NCI-H1105 treated with DMSO at 0.1 percent for 48 hours (cell line): ENCODE measurements at places on chromosomes 12 and 14.

GRCh38 chr14:91910196-91910595 lies 37.3 kb downstream of the FBLN5 start:
- no peak for DNase-seq

DNA sequence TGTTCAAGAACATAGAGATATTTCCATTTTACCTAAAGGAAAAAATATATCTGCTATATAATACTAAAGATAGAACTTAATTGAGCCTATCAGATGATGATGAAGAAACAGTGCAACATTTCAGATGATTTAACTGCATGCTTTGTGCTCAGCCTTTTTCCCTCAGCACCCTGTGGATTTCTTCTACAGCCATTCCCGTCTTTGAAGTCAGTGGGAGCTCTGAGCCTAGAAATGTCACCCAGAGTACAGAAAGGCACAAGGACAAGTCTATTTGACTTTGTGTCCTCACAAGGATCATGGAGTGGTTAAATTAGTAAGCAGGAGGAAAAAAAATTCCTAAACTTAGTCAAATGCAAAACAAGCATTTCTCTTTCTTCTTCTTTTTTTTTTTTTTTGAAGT lies 994.0 kb upstream of the FLRT2 start:
- no peak for DNase-seq

- DNase-seq: no peak
These were observed 12.1 kb upstream of the BMP4 start for GRCh38 chr14:53968726-53969125.

DNA sequence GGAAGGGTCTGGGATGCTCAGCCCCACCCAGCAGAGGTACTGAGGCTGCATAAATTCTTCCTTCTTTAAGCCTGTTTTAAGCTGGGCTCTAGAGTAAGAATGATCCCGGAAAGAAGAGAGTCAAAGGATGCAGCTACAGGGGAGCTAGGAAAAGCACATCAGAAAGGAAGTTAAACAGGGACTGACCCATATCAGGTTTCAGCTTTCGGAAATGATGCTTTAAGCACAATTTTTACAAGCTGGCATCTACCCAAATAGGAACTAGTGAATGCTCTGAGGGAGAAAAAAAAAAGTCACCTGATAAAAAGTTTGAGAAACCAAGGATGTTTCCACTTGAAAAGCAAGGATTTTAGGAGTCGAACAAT lies 22.0 kb downstream of the TSPAN8 start:
- DNase-seq: peak; percentile 15

- DNase-seq: peak; percentile 74
These were observed 37.9 kb downstream of the PITPNM2 start for GRCh38 chr12:123113026-123113425.

- DNase-seq: no peak
These were observed 73.5 kb upstream of the FICD start for GRCh38 chr12:108441549-108441948.

DNA sequence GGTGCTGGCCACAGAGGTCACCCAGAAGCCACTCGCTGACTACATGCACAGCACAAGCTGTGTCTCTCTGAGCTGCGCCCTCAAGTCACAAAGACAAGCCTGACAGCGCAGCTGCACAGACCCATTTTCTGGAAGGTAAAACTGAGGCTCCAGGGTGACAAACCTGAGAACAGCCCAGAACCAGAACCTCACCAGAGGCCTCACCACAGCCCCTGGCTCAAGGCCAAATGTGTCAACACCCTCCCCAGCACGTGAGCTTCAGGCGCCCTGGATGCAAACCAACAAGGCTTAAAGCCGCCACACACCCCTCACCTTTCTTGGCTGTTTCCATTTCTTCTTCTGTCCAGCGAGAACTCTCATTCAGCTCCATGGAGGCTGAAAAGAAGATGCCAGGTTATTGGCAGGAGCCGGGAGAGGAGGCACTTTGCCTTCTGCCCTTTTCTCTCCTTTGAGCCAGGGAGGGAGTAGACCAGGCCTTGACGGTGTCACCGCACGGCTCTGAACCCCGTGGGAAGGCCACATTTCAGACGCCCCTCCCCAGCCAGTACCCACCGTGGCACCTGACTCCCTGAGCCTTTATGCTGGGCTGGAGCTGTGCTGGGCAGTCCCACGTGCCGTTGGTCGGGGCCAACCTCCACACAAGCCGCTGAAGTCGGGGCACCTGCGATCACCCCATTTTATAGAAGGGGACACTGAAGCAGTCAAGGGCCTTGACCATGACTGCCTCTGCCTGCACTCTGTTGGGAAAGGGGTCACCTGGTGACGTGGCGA lies 103.1 kb downstream of the RFLNA start:
- no peak for DNase-seq

DNA sequence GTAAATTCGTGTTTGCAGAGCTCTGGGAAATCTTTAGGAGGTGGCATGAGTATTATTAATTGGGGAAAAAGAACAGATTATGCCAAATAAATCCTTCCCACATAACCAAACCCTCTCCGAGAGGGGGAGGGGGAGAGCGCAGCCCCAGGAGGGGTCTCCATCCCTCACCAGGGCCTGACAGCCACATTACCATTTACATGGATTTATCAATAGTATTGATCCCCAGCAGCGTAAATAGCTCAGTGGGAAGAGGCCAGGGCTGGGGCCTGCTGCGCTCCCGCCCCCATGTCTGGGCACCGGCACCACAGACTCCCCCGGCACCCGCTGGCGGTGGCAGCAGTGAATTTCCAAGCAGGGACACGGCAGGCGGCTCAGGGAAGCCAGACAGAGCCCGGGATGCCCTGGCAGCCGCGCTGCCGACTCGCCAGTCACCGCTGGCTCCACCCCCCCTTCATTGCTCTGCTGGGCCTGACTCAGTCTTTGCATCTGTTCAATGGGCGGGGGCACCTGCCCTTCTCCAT lies 2.4 kb downstream of the NCOR2 start:
- no peak for DNase-seq

DNA sequence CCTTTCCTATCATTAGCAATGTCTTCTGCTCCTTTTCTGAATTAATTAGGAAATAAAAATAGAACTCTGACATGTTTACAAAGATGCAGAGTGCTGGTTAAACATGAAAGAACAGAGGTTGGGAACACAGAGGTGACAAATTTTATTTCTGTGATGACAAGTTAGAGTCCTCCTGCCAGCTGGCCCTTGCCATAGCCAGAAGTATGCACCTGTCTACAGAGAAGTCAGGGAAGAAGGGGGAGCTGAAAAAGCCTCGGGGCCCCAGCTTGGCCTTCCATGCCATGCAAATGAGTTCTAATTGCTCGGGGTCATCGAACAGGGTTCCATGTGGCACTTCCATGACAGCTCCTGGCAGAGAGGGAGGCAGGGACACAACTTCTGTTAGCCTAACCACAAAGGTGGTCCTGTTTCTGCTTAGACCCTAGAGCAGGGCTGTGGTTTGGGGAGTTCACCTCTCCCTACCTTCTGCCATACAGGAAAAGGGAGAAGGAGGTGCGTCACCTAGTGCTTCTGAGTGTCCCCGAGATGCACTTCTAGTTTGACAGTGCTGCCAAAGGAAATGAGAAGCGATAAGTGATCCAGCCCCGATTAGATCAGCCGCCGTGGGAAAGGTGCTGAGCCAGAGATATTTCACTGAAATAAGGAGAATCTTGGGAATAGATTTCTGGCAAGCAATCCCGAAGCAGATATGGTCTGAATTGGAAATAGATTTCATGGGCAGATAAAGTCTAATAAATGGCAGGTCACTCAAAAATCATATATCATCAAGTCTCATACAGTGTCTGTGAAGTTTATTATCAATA lies 155.8 kb upstream of the FOXN3 start:
- DNase-seq: peak; percentile 16

GRCh38 chr14:71586131-71586897 lies 345.9 kb upstream of the RGS6 start:
- peak; percentile 56 for DNase-seq

DNA sequence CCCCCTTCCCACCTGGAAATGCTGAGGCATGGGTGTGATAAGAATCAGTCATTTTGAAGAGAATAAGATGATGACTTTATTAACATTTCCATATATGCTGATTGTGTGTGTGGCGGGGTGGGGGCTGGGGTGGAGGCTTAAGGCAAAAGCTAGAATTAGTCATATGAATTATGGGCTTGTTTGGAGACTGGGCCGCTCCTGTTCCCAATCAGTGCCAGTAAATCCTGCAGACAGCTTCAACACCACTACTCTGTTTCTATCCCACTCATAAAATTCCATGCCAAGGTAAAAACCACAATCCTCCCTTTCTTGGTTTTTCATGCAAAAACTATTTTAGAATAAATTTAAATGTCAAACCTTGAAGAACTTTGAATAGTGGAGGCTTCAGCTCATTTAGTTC lies 29.9 kb upstream of the SLC38A2 start:
- no peak for DNase-seq

- DNase-seq: no peak
These were observed 256.4 kb downstream of the NUAK1 start for GRCh38 chr12:105882404-105882803.

DNA sequence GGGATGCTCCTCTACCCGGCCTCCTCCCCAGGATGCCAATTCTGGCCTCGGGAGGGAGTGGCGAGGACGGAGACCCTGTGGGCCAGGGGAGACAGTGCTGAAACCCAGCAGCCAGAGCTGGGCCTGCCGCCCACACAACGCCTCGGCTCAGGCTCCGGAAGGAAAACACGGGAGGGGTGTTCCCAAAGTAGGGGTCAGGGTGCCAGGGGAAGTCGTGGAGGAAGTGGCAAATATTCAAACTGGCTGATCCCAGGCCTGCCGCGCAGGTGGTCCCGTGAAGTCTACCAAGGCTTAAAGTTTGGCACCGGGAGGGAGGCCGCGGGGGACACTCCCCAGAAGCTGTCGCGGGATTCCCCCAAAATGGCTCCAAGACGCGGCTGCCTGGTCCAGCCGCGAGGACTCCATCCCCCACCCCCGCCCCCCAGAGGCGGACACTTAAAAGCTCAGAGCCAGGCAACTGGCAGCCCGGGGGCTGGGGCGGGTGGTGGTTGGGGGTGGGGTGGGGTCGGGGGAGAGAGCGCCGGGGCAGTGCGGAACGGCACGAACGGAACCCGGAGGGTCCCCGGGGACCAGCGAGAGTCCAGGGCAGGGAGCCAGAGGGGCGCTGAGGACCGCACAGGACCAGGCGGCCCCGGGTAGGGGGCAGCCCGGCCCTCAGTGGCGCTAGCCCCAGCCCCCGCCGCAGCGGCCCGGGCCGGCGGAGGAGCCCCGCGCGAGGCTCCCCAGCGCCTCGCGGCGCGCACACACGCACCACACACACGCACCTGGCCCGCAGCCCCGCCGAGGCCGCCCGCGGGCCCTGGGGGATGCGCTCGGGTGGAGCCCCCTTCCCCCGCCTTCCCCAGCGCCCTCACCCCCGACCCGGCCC lies 20.0 kb downstream of the BEGAIN start:
- DNase-seq: no peak

DNA sequence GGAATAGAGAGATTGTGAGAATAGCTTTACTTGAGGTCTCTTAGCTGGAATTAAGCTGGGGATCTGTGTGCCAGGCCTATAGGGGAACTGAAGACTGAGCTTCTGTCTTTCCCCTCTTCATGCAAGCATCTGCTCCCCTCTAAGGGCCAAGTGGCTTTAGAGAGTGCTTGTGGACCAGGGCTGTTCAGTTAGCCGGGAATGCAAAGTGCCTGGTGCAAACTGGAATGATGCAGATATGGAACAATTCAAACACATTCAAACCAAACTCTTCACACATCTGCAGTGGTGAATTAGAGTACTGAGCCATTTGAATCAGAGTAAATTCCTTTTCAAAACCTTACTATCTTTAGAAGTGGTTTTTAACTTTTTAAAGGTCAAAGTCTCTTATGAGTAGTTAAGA lies 99.0 kb downstream of the LIN7A start:
- peak; percentile 36 for DNase-seq

GRCh38 chr14:95442016-95442632 lies 74.3 kb downstream of the SYNE3 start:
- DNase-seq: no peak

DNA sequence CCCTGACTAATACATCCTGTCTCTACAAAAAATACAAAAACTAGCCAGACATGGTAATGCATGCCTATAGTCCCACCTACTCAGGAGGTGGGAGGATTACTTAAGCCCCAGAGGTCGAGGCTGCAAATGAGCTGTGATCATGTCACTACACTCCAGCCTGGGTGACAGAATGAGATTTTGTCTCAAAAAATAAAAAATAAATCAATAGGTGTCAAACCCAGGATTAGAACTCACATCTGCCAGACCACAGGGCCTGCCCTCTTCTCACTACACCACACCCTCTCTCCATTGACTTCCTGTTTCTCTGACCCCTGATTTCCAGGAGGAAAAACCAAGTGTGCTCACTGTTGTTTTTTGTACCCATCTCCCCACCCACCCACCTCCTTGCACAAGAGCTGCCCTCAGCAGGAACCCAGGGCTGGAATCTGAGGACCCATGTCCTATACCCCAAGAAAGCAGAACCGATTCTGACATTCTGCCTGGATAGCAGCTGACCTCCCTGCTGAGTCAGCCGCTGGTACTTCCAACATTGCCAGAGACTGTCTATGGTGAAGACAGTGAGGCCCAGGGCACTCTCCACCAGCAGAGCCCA lies 6.2 kb downstream of the CMKLR1 start:
- DNase-seq: no peak

GRCh38 chr12:124940393-124941169 lies 26.1 kb upstream of the UBC start:
- no peak for DNase-seq

- peak; percentile 38 for DNase-seq
These were observed 2.5 kb upstream of the TEP1 start for GRCh38 chr14:20415782-20416206.

DNA sequence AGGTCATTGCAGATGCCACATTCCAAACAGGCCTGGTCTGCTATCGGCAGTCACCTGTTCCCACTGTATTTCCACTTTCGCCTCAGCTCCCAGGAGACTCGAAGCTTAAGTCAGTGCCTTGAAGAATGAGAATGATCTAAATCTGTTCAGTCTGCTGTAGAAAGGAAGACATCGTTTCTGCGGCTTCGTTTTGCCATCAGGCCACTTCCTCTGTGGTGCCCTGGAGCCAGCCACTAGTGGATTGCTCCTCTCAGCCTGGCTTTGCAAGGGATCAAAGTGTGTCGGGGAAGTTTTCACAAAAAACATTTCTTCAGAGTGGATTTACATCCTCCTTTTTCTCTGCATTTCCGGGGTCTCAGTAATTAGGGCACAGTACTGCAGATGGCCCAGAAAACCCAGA lies 66.7 kb downstream of the AACS start:
- no peak for DNase-seq

- DNase-seq: no peak
These were observed 7.0 kb downstream of the ERGIC2 start for GRCh38 chr12:29374012-29374411.
